Activated CD4-positive, alpha-beta T cell treated with anti-CD3 and anti-CD28 coated beads, Interleukin-2, amount 10 ng/mL, durations not matched to agents 7 days and 5 days (primary cell): ENCODE measurements at places on chromosomes 11 and 22. TPM values are rescaled to one million over a fixed set of nuclear protein-coding genes. Genes with fewer than 3 reads are reported as not detected.

Gene CARNS1
- total RNA-seq: 1.9 TPM

Gene IGLL1
- total RNA-seq: not detected

Gene P2RY6
- total RNA-seq: not detected

Gene EMID1
- not detected for total RNA-seq

Gene OR4D5
- not detected for total RNA-seq

Gene NEU3
- 10.9 TPM for total RNA-seq

Gene CALCA
- not detected for total RNA-seq

Gene STK33
- 1.1 TPM for total RNA-seq

- no peaks in the 10 kb centered on the region for H3K4me1 ChIP-seq
- no peak for DNase-seq
- H3K27me3 ChIP-seq: peaks cover 3% of the 10 kb centered on the region
- no peaks in the 10 kb centered on the region for H3K36me3 ChIP-seq
- H3K4me3 ChIP-seq: no peak overlapping the region
Measured at GRCh38 chr22:27682437-27682836, 119.1 kb downstream of the MN1 start.

- H3K27me3 ChIP-seq: peaks cover 2% of the 10 kb centered on the region
- H3K4me1 ChIP-seq: no peaks in the 10 kb centered on the region
- no peak for DNase-seq
- H3K27ac ChIP-seq: no peak overlapping the region
- no peaks in the 10 kb centered on the region for H3K36me3 ChIP-seq
Measured at GRCh38 chr11:76604626-76605241, 65.8 kb downstream of the LRRC32 start.

DNA sequence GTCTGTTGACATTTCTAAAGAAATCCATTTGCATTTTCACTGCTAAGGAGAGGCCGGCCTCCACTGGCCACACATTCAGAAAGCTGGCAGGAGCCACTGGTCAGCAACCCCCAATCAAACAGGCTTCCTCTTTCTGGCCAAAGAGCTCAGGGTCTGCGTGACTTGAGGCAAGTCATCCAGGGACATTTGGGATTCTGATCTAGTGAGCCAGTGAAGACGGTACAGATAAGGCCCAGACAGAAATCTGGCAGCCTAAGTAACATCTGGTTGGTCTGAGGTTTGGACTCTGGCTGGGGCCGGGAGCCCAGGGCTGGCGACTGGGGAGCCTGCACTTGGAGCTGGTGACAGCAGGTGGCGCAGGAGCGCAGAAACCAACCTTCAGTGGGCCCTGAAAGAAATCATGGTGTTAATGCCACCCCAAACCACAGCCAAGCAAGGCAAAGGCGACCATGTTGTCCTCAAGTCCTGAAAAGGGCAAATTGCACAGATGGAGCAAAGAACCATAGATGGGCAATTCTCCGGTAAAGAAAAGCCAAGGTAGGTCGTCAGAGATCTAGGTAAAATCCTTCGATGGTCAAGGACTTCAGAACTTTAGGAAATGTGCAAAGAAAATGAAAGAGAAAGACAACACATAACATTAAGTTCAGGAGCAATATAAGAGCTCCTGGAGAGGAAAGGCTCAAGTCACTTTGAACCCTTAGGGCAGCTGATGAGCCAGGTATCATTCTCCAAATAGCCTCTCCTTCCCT is 99.4 kb upstream of the BLID start:
- no peaks in the 10 kb centered on the region for H3K4me1 ChIP-seq
- no peaks in the 10 kb centered on the region for H3K36me3 ChIP-seq
- no peak overlapping the region for H3K4me3 ChIP-seq
- no peak overlapping the region for H3K27ac ChIP-seq

- no peaks in the 10 kb centered on the region for H3K36me3 ChIP-seq
- H3K27me3 ChIP-seq: no peaks in the 10 kb centered on the region
- no peak for DNase-seq
Measured at GRCh38 chr11:105619556-105619955, 9.7 kb downstream of the GRIA4 start.

GRCh38 chr11:10400856-10401255 is 54.2 kb upstream of the AMPD3 start:
- peaks cover 14% of the 10 kb centered on the region for H3K4me1 ChIP-seq
- H3K27me3 ChIP-seq: no peaks in the 10 kb centered on the region
- no peak for DNase-seq
- no peak overlapping the region for H3K27ac ChIP-seq

GRCh38 chr22:23704062-23704461 is 13.2 kb downstream of the RGL4 start:
- no peak for DNase-seq
- H3K27me3 ChIP-seq: no peaks in the 10 kb centered on the region
- no peak overlapping the region for H3K4me3 ChIP-seq
- peaks cover 84% of the 10 kb centered on the region for H3K4me1 ChIP-seq

- no peaks in the 10 kb centered on the region for H3K27me3 ChIP-seq
- no peak overlapping the region for H3K27ac ChIP-seq
Measured at GRCh38 chr11:122170815-122171475, 54.9 kb upstream of the BLID start.

DNA sequence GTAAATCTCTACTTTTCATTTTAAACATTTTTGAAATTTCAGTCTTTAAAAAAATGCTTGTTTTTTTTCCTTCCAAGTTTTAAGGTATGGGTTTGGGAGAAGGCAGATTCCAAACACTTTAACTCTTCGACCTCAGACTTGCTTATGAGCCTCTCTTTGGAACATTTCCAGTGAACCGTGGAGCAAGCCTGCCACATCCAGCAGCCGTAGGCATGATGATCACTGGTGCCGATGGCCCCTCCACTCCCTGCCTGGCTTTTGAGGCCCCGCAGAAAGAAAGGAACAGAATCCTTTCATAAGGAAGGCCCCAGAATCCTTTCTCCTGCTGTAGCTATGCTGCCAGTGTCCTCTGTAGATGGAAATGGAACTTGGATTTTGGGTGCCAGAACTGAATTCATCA is 50.7 kb downstream of the BMAL1 start:
- H3K36me3 ChIP-seq: peaks cover 25% of the 10 kb centered on the region
- H3K27ac ChIP-seq: no peak overlapping the region
- no peak overlapping the region for H3K4me3 ChIP-seq

GRCh38 chr11:63667995-63668795 is 3.0 kb downstream of the ATL3 start:
- no peaks in the 10 kb centered on the region for H3K27me3 ChIP-seq
- no peak overlapping the region for H3K27ac ChIP-seq
- DNase-seq: no peak
- no peak overlapping the region for H3K4me3 ChIP-seq

DNA sequence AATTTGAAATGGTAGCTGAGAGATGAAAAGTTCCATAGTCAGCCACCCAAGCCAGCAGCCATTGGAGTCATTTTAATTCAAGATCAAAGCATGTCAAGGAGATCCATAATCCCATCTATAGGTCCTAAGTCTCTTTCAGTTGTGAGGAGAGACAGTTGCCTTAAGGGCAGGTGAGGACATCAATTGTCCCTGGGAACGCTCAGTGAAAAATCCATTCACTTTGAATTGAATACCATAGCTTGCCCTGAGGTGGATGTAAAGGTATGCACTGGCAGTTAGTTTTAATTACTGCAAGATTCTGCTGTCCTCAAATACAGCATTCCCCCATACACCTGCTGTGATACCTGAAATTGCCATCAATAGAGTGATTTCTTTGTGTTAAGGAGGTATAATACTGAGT is 25.3 kb upstream of the TBCEL start:
- H3K27me3 ChIP-seq: peaks cover 8% of the 10 kb centered on the region
- H3K36me3 ChIP-seq: no peaks in the 10 kb centered on the region
- H3K4me1 ChIP-seq: peaks cover 3% of the 10 kb centered on the region
- no peak for DNase-seq

DNA sequence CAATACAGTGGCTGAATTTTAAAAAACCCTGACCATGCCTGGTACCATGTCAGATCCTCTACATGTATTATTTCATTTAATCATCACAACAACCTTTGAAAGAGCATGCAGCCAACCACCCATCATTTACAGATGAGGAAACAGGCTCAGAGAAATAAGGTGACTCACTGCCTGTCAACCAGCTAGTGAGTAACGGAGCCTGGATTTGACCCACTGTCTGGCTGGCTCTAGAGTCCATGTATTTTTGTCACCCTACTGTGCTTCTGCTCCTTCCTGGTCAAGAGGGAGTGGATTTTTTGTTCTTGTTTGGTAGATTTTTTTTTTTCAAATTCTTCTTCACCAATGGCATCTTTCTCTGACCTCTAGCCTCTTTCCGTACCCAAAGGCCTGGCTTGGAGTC is 77.4 kb downstream of the CWC15 start:
- H3K27ac ChIP-seq: no peak overlapping the region
- DNase-seq: no peak
- peaks cover 4% of the 10 kb centered on the region for H3K27me3 ChIP-seq
- no peak overlapping the region for H3K4me3 ChIP-seq
- no peaks in the 10 kb centered on the region for H3K36me3 ChIP-seq

DNA sequence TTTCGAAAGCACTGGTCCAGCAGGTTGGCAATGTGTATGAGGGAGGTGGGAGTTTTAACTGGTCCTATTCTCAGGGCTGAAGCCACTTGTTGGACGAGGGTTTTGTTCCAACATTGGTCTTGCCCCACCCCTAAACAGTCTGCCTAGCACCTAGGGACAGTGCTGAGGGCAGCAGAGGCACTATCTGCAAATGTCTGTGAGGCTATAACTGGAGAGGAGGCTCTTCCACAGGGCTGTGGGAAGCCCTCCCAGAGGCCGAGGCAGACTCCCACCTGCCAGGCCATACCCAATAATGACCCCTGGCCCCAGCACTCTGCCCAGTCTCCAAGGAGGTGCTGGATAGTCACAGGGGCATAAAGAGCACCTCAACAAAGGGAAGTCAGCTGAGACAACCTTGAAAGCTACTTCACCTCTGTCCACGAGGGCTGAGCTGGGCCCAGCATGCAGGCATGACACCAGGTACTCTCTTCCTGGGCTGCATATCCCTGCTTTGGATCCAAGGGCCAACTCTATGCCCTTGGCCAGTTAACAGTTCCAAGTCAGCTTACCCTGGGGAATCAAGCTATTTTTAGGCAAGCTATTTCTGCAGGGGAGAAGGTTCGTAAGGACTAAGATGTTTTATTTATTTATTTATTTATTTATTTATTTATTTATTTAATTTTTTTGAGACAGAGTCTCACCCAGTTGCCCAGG is 40.2 kb upstream of the SLC25A1 start:
- DNase-seq: no peak
- H3K36me3 ChIP-seq: no peaks in the 10 kb centered on the region
- no peaks in the 10 kb centered on the region for H3K27me3 ChIP-seq
- no peak overlapping the region for H3K4me3 ChIP-seq

DNA sequence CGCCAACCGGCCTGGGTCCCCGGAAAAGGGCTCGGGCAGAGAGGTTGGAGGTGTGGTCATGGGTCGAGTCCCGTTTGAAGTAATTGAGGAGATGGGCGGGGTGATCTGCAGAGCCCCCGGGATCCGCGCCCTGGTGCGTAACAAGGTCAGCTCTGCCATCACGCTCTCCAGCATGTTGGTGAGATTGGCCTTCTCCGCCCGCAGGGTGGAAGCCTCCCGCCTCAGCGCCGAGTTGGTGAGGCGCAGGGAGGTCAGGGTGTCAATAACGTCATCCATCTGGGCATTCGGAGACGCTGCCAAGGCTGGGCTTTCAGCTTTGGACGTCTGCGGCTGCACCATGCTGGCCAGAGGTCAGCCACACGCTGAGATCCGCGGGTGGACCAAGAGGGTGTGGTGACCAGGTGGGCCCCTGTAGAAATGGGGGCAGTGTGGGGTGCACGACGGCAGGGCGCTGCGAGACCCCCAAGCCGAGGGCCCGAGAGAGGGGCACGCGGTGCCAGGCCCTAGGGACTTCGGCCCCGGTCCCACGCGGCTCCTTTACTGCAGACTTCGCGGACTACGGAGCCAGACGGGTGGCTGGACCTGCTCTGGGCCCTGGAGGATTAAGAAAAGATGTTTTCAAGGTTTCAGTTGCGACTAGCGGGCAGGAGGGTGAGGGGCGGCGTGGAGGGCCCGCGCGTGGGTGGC is 672 bp downstream of the RTL6 start:
- no peaks in the 10 kb centered on the region for H3K27me3 ChIP-seq
- H3K4me3 ChIP-seq: peak overlapping the region; percentile 69
- H3K36me3 ChIP-seq: peaks cover 17% of the 10 kb centered on the region

DNA sequence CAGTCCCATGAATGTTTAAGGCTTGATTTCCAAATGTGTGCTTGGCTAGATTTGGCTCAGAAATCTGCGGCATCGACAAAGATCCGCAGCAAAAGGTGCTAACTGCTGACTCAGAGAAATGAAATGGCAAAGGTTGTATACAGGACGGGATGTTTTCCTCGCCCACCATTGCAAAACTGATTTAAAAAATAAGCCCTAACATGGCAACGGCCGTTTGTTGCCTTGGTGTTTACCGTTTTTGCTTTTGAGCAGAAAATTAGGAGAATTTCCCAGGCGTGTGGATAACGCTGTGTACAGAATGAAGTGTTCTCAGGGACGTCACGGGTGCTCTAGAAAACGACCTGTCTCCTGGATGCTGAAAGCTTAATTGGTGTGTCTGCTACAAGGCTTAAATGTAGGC is 70.2 kb downstream of the ARHGAP8 start:
- H3K4me3 ChIP-seq: no peak overlapping the region
- no peaks in the 10 kb centered on the region for H3K4me1 ChIP-seq
- no peaks in the 10 kb centered on the region for H3K36me3 ChIP-seq
- H3K27ac ChIP-seq: no peak overlapping the region
- DNase-seq: no peak

GRCh38 chr11:6737872-6738466 is 33.8 kb downstream of the OR2AG2 start:
- DNase-seq: peak; percentile 82
- peaks cover 84% of the 10 kb centered on the region for H3K4me1 ChIP-seq
- H3K27me3 ChIP-seq: no peaks in the 10 kb centered on the region
- peak overlapping the region; percentile 47 for H3K27ac ChIP-seq

GRCh38 chr22:17823226-17823625 is 49.0 kb upstream of the BID start:
- no peak for DNase-seq
- no peaks in the 10 kb centered on the region for H3K4me1 ChIP-seq
- H3K4me3 ChIP-seq: no peak overlapping the region
- H3K27me3 ChIP-seq: no peaks in the 10 kb centered on the region

- no peak overlapping the region for H3K27ac ChIP-seq
- H3K36me3 ChIP-seq: peaks cover 4% of the 10 kb centered on the region
- no peak overlapping the region for H3K4me3 ChIP-seq
- peaks cover 25% of the 10 kb centered on the region for H3K4me1 ChIP-seq
- DNase-seq: no peak
Measured at GRCh38 chr22:19764299-19764593, 3.7 kb downstream of the TBX1 start.
